ENCODE measurements at places on chromosomes 3 and 15.

DNA sequence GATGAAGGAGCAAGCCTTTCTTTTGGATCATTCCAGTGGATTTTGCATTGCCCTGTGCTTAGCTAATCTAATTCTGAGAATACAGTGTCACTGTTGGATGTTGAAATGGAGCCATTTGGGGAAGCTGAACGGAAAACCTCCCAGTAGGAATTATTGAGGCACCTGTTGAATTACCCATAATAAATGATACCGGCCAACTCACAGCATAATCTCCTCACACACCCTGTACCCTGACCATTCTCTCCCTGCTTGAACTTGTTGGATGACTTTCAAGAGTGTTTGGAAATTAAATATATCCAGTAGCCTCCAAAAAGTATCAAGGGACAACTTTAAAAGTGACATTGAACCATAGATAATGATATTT, 171.4 kb upstream of the HES1 start:
- no peak for DNase-seq

DNA sequence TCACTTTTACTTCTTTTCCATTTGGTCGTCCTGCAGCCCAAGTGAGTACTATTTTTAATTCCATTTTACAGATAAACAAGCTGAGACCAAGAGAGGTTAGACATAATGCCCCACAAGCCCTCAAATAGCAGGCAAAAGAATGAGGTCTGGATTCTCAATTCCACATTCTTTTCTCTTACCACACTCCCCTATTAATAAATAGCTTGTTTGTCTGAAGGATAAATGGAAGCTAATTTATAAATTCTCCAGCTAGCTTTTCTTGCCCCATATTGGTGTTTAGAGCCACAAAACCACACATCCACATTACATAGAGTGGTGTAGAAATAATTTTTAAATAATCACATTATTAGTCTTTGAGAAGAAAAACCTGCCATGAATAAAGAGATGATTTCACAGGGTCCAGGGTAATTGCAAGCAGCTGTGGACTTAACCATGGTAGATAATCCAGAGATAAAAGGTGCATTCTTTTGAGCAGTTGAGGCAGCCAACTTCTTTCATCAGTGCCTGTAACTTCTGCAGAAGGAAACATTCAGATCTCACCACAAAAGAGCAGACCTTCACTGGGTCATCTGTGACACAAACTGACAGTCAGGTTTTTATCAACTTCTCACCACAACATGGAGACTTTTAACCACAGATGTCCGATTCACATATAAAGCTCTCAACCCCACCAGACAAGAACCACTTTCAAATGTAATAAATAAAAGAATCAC, 313.4 kb upstream of the STT3B start:
- peak; percentile 91 for DNase-seq

DNA sequence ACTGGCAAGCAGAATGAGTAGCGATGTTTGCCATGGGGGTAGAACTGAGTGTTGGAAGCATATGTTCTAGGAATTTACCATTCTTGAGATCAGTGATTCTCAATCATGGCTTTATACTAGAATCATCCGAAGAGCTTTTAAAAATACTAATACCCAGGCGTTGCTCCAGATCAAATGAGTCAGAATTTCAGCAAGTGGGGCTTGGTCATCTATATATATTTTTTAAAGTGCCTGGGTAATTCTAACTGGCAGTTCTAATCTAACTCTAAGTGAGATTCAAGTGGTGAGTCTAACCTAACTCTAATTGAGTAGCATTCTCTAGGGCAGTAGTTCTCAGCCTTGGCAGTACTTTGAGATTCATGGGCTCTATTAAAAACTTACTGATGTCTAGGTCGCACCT, 20.8 kb downstream of the TM4SF1 start:
- no peak for DNase-seq

DNA sequence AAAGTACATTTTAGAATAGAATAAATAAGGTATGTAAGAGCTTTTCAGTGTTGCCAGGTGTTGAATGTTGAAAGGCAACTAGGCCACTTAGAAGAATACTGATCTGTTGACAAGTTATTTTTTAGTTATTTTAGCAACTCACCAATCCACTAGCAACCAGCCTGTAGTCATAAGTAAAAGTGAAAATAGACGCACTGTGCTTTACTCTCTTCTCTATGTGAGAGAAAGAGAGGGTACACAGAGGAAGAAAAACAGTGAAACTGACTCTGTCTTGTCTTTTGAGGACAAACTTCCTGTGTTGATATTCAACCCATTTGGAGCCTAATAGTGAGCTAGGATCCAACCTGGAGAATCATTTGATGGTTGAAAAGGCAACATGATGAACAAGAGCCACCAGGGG, 327.1 kb upstream of the GOLIM4 start:
- DNase-seq = no peak

- no peak for DNase-seq
Measured at GRCh38 chr3:96294143-96294542, 520.3 kb upstream of the EPHA6 start.

- DNase-seq = peak; percentile 29
Measured at GRCh38 chr3:102577082-102577789, 142.4 kb downstream of the ZPLD1 start.

DNA sequence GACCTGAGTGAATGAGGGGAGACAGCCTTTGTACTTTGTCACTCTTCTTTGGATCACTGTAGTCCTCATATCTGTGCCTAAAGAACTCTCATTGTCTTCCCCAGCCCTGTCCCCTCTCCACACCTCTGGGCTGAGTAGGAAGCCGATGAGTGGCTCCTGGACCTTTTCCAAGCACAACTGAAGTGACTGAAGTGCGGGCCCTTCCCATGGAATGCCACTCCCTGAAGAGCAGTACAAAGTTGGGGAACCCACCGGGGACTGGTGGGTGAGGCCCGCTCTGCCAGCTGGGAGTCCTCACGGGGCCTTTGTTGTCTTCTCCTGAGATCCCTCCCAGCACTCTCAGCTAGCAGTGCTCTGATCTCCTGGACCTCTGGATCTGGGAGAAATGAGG, 90.1 kb downstream of the AAGAB start:
- DNase-seq = peak; percentile 49

GRCh38 chr15:37572401-37572800, 362.0 kb upstream of the TMCO5A start:
- no peak for DNase-seq

- no peak for DNase-seq
Measured at GRCh38 chr3:171810629-171811294, 479 bp upstream of the PLD1 start.

- peak; percentile 79 for DNase-seq
Measured at GRCh38 chr3:188060840-188061544, 93.0 kb upstream of the LPP start.

DNA sequence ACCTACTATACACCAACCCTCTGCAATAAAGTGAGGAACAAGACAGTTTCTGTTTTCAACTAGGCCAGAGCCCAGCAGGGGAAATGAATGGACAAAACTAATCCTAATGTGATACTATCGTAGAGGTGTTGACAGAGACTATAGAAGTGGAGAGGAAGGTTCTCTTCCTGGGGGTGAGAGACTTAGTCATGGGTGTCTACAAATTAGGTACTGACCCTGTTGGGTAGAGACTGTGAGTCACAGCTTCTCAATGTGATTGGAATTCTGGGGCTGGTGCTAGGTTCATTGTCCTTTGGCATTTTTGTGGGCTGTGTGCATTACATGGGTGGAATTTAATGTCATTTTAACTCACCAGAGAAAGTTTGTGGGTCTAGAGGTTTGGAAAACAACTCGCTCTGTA, 79.3 kb downstream of the ADAMTSL3 start:
- peak; percentile 96 for DNase-seq

GRCh38 chr3:183576487-183577107, 21.1 kb upstream of the KLHL6 start:
- peak; percentile 63 for DNase-seq

DNA sequence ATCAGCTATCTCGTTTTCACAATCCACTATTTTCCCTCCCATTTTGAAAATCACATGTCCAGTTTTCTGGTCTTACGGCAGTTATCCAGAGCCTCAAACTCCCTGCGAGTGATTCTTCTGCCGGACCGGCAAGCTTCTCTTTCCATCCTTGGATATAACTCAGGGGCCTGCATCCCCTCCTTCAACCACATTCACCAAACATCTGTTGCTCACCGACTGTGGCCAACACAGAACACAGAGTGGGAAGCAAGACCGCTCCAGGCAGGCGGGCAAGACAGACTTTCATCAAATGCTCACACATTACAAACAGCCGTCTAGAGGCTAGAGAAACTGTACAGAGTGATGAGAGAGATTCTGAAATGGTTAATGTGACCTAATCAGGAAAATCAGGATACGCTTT, 7.6 kb upstream of the SLC12A8 start:
- no peak for DNase-seq

- no peak for DNase-seq
Measured at GRCh38 chr15:53555226-53555625, 204.2 kb downstream of the WDR72 start.

GRCh38 chr3:132659365-132660051, at the start of gene ACAD11:
TSS of gene ACAD11 (minus strand) at chr3:132659809. CDS start at chr3:132659751, 58 bp downstream.
- DNase-seq = peak; percentile 73

GRCh38 chr3:64291956-64292355, 66.7 kb upstream of the PRICKLE2 start:
- DNase-seq = peak; percentile 81

- no peak for DNase-seq
Measured at GRCh38 chr3:70905491-70905890, 593.1 kb upstream of the MDFIC2 start.

GRCh38 chr15:74549816-74550215, 8.8 kb downstream of the ARID3B start:
- DNase-seq = no peak

Data from choroid plexus epithelial cell (primary cell).